T1000 (cell line): ENCODE measurements at places on chromosomes 3 and 15.

- no peak for DNase-seq
Measured at GRCh38 chr3:40432793-40433192, 24.3 kb upstream of the RPL14 start.

GRCh38 chr15:75112848-75113492 is 88.7 kb upstream of the C15orf39 start:
- no peak for DNase-seq

GRCh38 chr3:53161820-53162671 is 1.0 kb downstream of the PRKCD start:
- DNase-seq = no peak

- peak; percentile 39 for DNase-seq
Measured at GRCh38 chr3:4474683-4475490, 7.8 kb upstream of the SUMF1 start.

- DNase-seq = no peak
Measured at GRCh38 chr3:157145606-157146322, 14.2 kb downstream of the CCNL1 start.

DNA sequence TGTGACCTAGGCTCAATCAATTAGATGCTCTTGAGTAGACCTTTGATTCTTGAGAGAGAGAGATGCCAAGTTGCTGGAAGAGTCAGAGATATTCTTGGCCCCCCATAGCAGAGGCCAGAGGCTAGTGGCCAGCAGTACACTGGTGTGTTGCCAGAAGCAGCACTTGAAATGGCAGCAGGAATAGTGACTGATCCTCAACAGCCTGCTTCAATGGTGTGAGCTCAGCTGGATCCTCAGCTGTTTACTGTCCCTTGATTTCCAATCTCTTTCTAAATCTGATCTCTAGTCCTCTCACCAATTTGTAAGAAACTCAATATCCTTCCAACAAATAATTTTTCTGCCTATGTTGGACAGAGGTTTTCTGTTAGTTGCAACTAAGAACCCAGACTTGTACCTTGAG is 170.3 kb upstream of the CCDC54 start:
- DNase-seq = no peak

DNA sequence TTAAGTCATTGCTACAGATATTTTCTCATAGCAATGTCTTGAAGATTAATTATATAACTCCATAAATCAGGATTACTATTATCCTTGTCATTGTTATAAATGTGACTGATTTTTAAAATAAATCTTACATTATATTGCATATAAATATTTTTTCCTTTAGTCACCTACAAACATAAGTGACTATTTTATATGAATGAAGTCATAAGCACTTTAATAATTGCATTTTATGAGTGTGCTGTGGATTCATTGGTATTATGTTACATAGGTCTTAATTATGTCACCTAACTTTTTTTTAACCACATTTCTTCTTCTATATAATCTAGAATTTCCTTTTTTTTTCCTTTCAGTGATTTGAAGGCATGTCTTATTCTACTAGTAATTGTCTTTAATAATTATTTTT is 1191.2 kb downstream of the NSUN3 start:
- no peak for DNase-seq

DNA sequence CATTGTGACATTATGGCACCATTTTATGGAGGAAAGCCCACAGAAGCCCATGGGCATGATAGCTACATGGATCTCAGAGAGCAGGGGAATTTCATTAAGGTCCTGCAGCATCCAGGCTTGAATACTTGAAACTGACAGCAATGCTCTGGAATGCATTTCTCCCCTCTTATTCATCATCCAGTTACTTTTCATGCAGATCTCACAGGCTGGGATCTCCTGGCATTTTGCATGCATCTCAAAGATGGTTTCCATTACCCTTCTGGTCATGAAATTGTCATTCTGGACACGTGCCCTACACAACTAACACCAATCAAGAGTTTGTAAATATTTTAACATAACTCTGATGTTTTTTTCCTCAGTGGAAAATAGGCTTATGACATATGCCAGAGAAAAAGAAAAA is 32.4 kb downstream of the VGLL3 start:
- no peak for DNase-seq

- no peak for DNase-seq
Measured at GRCh38 chr3:11091088-11091590, 63.2 kb upstream of the HRH1 start.

- no peak for DNase-seq
Measured at GRCh38 chr3:146134348-146135117, 26.5 kb downstream of the PLOD2 start.

GRCh38 chr3:160052385-160053047 is 63.9 kb downstream of the IL12A start:
- no peak for DNase-seq

GRCh38 chr3:194596906-194597305 is 36.3 kb downstream of the TMEM44 start:
- no peak for DNase-seq

DNA sequence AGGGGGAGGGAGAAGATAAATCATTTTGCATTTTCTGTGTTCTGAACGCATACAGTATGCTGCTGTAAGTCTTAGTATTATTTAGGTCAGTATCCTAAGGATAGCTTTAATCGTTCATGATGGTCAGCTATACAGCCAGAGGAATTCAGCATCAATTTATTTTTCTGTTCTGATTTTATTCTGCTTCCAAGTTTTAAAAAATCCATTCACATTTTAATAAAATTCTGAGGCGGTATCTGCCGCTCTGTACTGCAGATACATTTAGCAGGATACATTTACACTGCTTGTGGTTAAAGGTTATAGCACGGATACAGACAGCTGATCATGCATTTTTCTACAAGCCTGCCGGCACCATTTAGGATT is 17.8 kb downstream of the ZBTB38 start:
- DNase-seq = no peak

- DNase-seq = no peak
Measured at GRCh38 chr3:153295901-153296300, 133.9 kb downstream of the RAP2B start.

DNA sequence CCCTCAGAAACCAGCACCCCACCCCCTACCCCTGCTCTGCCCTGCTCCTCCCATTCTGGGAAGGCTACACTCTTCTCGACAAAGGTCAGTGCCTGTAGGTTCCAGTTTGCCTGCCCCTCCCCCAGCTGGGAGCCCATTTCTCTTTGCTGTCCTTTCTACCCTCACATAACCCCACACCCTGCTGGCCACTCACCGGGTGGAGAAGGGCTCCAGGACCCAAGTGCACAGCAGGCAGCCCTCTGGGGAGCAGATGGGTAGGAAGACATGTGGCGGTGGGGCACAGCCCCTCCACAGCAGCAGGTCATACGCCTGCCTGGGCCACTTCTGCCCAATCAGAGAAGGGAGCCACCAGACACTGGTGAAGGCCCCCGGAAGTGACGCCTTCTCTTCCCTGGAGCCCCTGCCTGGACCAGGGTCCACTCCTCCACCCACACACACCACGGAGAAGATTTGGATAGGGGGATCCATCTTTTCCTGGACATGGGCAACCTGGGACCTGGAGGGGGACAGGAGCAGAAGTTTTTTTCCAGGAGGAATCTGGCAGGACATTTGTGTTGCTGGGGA is at the start of gene THPO:
THPO (minus strand) TSS at position 326 of the 564 bp plus-strand sequence. CDS start 1,948 bp downstream, outside the sequence.
- no peak for DNase-seq

DNA sequence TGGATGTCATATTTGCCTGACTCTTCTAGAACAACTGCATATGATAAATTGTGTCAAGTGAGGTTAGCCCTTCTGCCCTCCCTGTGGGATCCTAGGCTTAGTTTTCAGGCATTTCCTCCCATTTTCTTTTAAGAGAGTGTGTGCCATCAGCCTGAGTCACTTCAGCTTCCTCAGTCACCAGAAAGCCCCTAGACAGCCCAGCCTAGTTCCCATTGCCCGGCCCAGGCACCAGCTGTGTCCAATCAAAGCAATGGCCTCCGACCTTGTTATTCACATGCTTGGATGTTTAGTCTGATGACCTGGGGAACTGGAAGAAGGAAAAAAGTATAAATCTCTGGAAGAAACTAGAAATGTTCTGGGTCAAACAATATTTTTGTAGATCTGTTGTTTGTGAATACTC is 221.9 kb upstream of the LRIG1 start:
- peak; percentile 74 for DNase-seq
